Esophagus squamous epithelium (tissue), 5 donors: ENCODE measurements at places on chromosomes 2 and 18.

- no peak for DNase-seq
Measured at GRCh38 chr2:238320648-238321281, 447 bp downstream of the TRAF3IP1 start.

GRCh38 chr2:228698963-228699362 lies 517.5 kb upstream of the SPHKAP start:
- DNase-seq: no peak

GRCh38 chr2:167758292-167758691 lies 489.1 kb downstream of the STK39 start:
- DNase-seq: no peak

- DNase-seq: no peak
Measured at GRCh38 chr2:55779459-55780421, 86.1 kb upstream of the PNPT1 start.

DNA sequence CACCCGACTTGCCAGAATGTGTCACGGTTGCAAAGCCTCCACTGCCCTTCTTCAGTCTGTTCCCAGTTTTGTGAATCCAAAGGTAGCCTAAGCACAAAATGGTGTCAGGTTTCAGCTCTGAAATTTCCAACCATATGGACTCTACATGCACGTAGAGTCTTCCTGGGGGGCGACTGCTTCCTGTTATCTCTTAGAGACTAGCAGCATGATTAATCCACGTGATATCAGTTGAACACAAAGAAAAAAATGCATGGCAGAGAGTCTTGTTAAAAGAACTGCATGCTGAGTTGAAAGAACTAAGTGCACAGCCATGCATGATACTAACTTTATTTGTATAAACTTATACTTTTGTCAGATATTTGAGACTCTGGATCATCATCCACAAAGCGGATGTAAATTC lies 404.4 kb downstream of the SOCS6 start:
- DNase-seq: no peak
